ENCODE measurements at places on chromosomes 11 and 22.

- no peak for DNase-seq
Observed at GRCh38 chr11:125320347-125321076, 156.0 kb downstream of the PKNOX2 start.

- DNase-seq = no peak
Observed at GRCh38 chr22:47046411-47047065, 284.1 kb downstream of the TBC1D22A start.

GRCh38 chr11:65814986-65815565 lies 18.7 kb upstream of the SNX32 start:
- no peak for DNase-seq

- DNase-seq = no peak
Observed at GRCh38 chr11:123054301-123055065, 7.5 kb downstream of the HSPA8 start.

GRCh38 chr11:18243783-18244362 lies 4.6 kb downstream of the SAA2 start:
- peak; percentile 16 for DNase-seq
